Activated CD4-positive, alpha-beta T cell treated with anti-CD3 and anti-CD28 coated beads, Interleukin-2, amount 10 ng/mL, durations not matched to agents 24 days and 14 days (primary cell): ENCODE measurements at places on chromosomes 6 and 20. TPM values are rescaled to one million over a fixed set of nuclear protein-coding genes. Genes with fewer than 3 reads are reported as not detected.

- no peaks in the 10 kb centered on the region for H3K27me3 ChIP-seq
- no peaks in the 10 kb centered on the region for H3K4me1 ChIP-seq
- H3K4me3 ChIP-seq, result no peak overlapping the region
- DNase-seq, result no peak
- H3K27ac ChIP-seq, result no peak overlapping the region
Observed at GRCh38 chr6:4351520-4352321, 216.3 kb upstream of the ECI2 start.

GRCh38 chr6:71346334-71346694 is 57.7 kb downstream of the OGFRL1 start:
- no peak overlapping the region for H3K27ac ChIP-seq
- no peak for DNase-seq
- no peak overlapping the region for H3K4me3 ChIP-seq
- H3K36me3 ChIP-seq, result no peaks in the 10 kb centered on the region
- H3K27me3 ChIP-seq, result peaks cover 8% of the 10 kb centered on the region

DNA sequence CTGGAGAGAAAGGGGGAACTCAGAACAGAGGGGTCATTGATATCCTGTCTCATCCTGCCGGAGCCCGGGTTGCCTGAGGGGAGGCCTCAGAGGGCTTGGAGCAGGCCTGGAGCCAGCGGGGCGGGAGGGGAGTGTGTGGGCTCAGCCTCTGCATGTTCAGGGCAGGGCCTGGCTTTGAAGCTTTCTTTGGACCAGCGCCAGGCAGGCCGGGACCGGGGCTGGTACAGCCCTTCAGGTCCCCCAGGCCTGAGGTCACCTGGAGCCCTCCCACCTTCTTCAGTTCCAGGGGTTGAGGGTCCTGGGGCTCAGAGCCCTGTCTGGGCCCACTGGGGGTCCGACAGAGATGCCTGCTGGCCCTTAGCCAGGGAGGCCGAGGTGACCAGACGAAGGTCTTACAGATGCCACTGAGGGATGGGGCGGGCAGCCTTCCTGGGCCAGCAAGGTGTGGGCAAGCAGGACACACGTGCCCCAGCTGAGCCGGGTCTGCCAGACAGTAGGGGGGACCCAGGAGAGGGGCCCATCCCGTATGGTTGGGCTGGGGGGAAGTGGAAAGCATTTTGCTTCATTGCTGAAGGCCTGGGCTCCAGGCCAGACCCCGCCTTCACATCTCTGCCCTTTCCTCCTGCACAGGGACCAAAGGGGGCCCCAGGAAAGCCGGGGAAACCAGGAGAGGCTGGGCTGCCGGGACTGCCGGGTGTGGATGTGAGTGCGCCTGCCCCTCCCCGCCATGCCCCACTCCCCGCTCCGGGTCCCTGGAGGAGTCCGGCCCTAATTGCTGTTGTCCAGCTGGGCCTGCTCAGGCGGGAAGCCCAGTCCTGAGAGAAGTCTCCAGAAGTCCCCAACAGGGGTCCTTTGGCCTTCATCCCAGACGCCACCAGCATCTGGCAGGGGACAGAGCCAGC is 2.0 kb downstream of the COL9A3 start:
- H3K4me1 ChIP-seq, result no peaks in the 10 kb centered on the region
- H3K27me3 ChIP-seq, result peaks cover 24% of the 10 kb centered on the region
- no peak for DNase-seq
- H3K36me3 ChIP-seq, result peaks cover 2% of the 10 kb centered on the region

GRCh38 chr6:24490948-24491347 is 1.6 kb upstream of the GPLD1 start:
- no peak for DNase-seq
- H3K27me3 ChIP-seq, result peaks cover 2% of the 10 kb centered on the region
- H3K36me3 ChIP-seq, result peaks cover 1% of the 10 kb centered on the region
- H3K4me3 ChIP-seq, result no peak overlapping the region
- H3K27ac ChIP-seq, result no peak overlapping the region

DNA sequence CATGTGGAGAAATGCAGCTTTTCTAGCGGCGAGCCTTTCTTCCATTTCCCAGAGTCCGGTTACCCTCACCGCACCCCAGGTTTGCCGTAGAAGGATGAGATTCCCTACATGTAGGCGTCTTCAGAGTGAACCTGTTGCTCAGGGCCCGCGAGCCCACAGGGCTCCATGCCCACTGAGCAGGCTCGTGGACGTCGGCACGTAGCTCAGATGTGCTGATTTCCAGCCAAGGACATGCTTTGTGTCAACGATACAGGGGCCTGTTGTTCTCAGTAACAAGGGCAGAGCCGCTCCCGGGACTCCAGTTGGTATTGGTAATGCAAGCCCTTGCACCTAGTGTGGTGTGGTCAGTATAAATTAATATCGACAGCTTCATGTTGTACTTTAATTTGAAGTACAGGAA is 159.6 kb downstream of the MTHFD1L start:
- H3K4me3 ChIP-seq, result no peak overlapping the region
- H3K36me3 ChIP-seq, result peaks cover 46% of the 10 kb centered on the region
- peak; percentile 54 for DNase-seq
- H3K4me1 ChIP-seq, result peaks cover 4% of the 10 kb centered on the region
- no peaks in the 10 kb centered on the region for H3K27me3 ChIP-seq

- H3K27ac ChIP-seq, result no peak overlapping the region
- DNase-seq, result no peak
- no peaks in the 10 kb centered on the region for H3K27me3 ChIP-seq
- no peak overlapping the region for H3K4me3 ChIP-seq
Observed at GRCh38 chr6:98514073-98514720, 320.2 kb upstream of the POU3F2 start.

GRCh38 chr20:44072384-44072783 is 114.6 kb downstream of the JPH2 start:
- no peaks in the 10 kb centered on the region for H3K36me3 ChIP-seq
- H3K4me3 ChIP-seq, result no peak overlapping the region
- H3K4me1 ChIP-seq, result peaks cover 66% of the 10 kb centered on the region
- H3K27me3 ChIP-seq, result no peaks in the 10 kb centered on the region
- no peak overlapping the region for H3K27ac ChIP-seq
- DNase-seq, result no peak

GRCh38 chr6:157538698-157539097 is 157.7 kb downstream of the ZDHHC14 start:
- H3K36me3 ChIP-seq, result peaks cover 22% of the 10 kb centered on the region
- peaks cover 6% of the 10 kb centered on the region for H3K27me3 ChIP-seq
- DNase-seq, result no peak

DNA sequence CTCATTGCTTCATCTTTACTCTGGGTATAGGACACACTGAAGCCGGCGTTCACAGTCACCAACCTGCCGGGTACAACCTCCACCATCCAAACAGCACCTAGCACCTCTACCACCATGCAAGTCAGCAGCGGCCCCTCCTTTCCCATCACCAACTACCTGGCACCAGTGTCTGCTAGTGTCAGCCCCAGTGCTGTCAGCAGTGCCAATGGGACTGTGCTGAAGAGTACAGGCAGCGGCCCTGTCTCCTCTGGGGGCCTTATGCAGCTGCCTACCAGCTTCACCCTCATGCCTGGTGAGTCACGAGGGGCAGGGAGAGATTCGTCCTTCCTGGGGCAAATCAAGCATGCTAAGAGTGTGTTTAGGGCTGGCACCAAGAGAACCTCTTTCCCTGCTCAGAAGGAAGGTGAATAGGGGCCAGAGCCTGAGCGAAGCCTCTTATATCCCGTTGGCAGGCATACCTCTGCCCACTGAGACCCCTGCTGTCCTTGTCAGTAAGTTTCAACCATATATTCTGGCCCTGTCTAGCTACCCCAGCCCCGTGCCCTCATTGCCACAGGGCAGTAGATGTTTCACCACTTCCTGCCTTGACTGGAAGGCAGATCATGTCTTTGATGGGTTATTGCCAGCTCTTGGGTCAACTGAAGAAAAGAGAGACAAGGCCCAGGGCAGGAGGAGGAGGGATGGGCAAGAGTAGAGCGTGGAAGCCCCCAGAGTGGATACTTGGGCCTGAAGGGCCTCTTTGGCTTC is 4.8 kb downstream of the SRF start:
- peaks cover 34% of the 10 kb centered on the region for H3K4me1 ChIP-seq
- no peak for DNase-seq

The TAPBP gene
- total RNA-seq, result 271 and 278 TPM in 2 replicates

The SLC4A11 gene
- 1.9 and 2.4 TPM in 2 replicates for total RNA-seq

The CYP39A1 gene
- not detected in 2 replicates for total RNA-seq

The CCM2L gene
- not detected in 2 replicates for total RNA-seq

The KIAA0408 gene
- 8.2 and 8.7 TPM in 2 replicates for total RNA-seq

The PRKN gene
- total RNA-seq, result not detected in 2 replicates

The SENP6 gene
- total RNA-seq, result 76.7 and 79.4 TPM in 2 replicates
